ENCODE measurements at places on chromosomes 13 and 19.
A peak's percentile ranks its signal among the peaks of the same experiment; 100 is the strongest.

- no peak for DNase-seq
Observed at GRCh38 chr13:28046981-28047380, 53.4 kb downstream of the FLT3 start.

- no peak for DNase-seq
Observed at GRCh38 chr19:17866312-17866963, 5.3 kb upstream of the SLC5A5 start.

- DNase-seq = no peak
Observed at GRCh38 chr19:55426042-55426441, 17.1 kb downstream of the SHISA7 start.

DNA sequence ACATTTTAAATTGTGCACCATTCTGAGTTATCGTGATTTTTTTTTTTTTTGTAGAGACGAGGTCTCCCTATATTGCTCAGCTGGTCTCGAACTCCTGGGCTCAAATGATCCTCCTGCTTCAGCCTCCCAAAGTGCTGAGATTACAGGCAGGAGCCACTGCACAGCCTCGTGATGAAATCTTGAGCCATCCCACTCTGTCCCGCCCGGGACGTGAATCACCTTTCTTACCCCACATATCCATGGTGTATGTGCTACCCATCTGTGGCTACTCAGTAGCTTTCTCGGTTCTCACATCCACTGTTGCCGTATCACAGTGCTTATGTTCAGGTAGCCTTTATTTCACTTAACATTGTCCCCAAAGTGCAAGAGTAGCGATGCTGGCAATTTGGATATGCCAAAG is 26.5 kb downstream of the PAK4 start:
- DNase-seq = no peak

DNA sequence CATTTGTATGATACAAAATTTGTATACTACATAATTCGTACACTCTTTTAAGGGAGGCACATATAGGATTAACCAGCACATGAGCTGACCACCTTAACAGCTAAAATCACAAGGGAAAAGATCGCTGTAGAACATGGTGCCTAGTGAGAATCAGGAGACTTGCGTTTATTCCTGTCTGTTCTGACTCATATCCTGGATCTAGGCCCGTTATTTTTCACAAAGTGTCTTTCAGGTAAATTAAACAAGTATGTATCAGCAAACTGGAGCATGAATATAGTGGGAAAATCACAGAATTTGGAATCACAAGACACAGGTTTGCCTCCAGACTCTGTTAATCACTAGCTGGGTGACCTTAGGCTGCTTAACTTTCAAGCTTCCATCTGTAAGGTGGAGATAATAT is 47.5 kb upstream of the ESD start:
- DNase-seq = no peak

DNA sequence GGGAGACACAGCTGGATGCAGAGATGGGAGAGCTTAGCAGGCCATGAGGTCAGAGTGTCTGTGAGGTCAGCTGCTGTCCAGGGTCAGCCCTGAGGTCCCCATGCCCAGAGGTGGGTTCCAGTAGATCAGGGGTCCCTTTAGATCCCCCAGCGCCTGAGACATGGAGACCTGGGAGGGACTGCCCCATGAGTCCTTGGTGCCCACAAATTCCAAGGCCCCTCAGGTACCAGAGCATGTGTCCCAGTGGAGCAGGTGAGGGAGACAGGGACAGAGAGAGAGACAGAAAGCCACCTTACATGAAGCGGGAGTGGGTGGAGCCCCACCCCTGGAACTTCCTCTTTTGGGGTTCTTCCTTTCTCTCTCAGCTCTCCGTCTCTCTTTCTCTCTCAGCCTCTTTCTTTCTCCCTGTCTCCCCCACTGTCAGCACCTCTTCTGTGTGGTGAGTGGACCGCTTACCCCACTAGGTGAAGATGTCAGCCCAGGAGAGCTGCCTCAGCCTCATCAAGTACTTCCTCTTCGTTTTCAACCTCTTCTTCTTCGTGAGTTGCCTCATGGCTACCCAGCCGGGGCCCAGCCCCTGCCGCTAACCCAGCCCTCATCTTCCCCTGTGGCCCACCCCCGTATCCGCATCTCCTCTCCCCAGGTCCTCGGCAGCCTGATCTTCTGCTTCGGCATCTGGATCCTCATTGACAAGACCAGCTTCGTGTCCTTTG is at the start of gene CD37:
Gene CD37 (plus strand): TSS at position 336 of the 713 bp plus-strand sequence. CDS start 135 bp downstream, at position 471.
- DNase-seq = peak; percentile 80

DNA sequence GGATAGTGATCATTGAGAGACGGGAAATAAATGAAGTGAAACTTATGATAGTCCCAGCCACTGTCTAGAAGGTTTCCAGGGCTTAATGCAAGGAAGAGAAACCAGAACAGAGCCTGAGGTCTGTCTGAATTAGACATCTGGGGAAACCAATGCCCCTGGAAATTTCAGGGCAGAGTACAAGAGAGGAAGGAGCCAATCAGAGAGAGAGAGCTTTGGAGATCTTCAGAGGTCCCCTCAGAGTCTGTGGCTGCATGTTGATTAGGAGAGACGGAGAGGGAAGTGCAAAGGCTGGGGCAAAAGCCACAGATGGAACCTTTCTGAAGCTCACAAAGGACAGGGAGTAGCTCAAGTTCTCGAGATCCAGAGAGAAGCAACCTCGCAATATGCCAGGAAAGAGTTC is 378.0 kb downstream of the DNAJC15 start:
- no peak for DNase-seq

DNA sequence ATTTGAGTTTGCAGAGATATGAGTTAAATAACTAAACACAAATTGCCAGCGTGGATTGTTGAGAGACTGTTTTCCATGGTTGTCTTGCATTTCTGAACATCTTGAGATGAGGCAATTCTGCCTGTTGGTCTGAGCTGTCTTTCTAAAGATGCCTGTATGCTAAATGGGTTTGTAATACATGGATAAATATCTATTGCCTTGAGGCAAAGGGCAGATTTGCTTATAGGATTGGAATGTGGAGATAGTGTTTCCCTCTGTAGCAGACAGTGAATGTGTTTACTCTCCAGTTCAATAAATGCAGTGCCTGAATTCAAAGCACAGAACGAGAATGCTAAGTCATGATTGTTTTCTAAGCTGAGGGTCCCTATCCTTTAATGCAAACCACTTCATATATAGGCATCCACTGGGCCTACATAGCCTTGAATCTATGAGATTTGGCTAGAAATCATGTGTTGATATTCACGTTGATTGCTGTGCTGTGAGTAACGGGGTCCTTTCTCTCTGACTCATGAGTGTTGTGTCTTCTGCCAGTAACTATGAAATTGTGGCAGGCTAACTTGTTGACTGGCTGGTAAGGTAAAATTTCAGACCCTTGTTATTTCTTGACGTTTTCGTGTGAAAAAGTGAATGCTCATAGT is 2554.8 kb downstream of the PCDH9 start:
- DNase-seq = no peak

GRCh38 chr13:66623129-66623820 is 606.9 kb downstream of the PCDH9 start:
- no peak for DNase-seq

DNA sequence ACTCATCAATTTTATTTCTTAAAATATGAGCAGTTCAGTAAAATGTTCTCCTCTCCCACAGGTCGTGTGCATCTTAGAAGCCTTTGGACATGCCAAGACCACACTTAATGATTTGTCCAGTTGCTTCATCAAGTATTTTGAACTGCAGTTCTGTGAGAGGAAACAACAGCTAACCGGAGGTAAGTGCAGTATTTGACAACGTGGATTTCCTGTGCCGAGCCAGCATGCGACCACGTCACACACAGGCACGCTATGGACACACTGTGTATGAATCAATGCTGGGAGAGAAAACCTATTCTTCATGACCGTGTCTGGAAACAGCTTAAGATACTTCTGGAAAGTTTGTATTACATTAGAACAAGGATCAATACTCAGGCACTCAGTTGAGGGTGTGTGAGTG is 268.5 kb downstream of the MYO16 start:
- DNase-seq = no peak

- peak; percentile 53 for DNase-seq
Observed at GRCh38 chr13:60448907-60449510, 52.0 kb downstream of the TDRD3 start.

- no peak for DNase-seq
Observed at GRCh38 chr13:46313432-46314257, 73.4 kb downstream of the RUBCNL start.

DNA sequence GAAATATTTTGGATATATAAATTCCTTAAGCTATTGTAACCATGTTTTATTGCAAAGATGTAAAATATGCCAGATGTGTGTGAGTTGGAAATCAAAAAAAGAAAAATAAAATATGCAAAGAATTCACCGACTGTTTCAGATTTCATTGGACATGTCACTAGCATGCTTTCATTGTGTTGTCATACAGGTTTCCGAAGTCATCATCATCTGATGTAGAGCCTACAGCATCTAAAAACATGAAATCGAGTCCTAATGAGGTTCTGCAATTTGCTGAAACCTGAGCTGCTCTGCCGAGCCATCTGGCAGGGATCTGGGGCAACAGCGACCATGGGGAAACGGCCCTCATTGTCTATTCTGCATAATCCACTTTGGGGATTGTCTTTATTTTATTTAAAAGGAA is 196.1 kb upstream of the MAB21L1 start:
- no peak for DNase-seq

DNA sequence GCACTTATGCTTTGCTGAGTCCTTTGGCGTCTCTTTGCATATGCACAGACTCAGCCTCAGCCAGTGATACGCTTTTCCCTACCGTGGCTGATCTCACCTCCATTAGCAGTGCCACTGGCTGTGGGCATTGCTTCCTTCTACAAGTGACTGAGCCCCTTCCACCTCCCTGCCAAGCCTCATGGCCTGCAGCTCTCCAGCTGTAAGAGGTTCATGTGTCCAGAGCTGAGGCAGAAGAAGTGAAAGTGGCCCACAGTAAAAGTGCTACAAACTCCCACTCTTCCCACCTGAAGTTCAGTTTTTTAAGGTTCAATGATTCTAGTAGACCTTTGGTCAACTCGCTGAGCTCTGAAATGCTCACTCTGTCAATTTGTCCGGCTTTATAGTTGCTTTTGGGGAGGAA is 44.7 kb downstream of the SMARCA4 start:
- DNase-seq = no peak

DNA sequence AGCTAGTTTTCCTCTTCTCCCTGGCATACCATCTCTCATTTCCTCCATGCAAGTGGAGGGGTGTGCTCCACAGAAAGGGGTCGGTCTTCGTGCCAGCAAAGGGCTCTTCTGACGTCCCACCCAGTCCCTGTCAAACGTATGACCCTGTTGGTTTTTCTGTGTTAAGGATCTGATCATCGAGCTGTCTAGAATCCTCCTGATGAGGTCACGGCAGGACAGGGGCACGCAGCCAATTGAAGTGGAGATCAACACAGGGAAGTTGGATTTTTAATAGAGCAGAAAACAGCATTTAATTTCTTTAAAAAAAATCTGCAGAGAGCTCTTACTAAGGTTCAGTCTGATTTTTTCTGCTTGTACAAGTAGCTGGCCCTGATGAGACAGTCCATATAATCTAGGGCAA is 339.4 kb downstream of the TEX29 start:
- DNase-seq = no peak

- no peak for DNase-seq
Observed at GRCh38 chr19:2240881-2241760, 4.5 kb downstream of the SF3A2 start.

GRCh38 chr13:26186995-26187394 is 35.1 kb downstream of the RNF6 start:
- DNase-seq = peak; percentile 80

- no peak for DNase-seq
Observed at GRCh38 chr13:72692884-72693514, 34.4 kb downstream of the MZT1 start.

DNA sequence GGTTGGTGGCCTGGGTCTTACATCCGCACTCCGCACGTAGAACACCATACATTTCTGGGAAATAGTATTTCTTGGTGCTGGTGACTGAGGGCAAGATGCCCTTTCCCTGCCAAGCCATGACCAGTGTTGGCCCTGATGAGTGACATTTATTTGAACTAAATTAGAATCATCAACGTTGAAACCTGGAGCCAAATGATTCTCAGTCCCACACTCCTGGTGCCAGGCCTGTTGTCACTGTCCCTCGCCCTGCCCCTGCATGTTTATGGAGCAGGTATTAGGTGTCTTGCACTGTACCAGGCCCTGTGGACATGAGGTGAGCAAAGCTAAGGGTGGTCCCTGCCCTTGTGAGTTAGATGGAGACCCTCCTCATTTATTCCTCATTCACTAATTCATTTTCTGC is 5.8 kb downstream of the CHST8 start:
- no peak for DNase-seq

GRCh38 chr13:85541476-85541875 is 257.7 kb downstream of the SLITRK6 start:
- no peak for DNase-seq

DNA sequence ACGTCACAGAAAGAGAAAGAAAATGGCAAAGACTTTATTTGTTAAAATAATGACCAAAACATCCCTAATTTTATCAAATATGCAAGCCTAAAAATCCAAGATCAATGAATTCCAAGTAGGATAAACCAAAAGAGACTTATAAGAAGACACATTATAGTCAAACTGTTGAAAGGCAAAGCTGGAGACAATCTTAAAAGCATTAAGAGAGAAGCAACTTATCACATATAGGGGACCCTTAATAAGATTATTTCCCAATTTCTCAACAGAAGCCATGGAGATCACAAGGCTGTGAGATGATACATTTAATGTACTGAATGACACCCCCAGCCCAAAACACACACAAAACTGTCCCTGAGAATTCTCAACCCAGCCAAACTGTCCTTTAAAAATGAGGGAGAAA is 228.7 kb downstream of the COG6 start:
- DNase-seq = no peak

GRCh38 chr13:105016266-105016665 is 1519.2 kb downstream of the EFNB2 start:
- no peak for DNase-seq

DNA sequence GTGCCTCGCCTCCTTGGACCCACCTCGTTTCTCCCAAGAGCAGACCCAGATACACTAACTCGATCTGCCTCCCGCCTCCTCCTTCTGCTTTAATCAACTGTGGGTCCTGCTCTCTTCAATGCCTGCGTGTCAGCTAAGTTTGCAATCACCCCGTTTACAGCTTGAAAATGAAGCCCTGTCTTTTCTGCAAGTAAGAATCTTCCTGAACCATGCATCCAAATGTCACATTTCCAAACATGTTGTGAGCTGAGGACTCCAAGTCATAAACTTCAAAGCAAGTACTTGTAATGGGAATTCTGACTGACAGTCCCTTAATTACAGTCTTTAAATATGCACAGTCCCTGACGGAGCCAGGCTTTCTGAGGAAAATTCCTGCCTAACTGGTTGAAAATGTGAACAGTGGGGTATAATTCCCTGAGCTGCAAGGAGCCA is 154.9 kb upstream of the UQCRFS1 start:
- DNase-seq = no peak

DNA sequence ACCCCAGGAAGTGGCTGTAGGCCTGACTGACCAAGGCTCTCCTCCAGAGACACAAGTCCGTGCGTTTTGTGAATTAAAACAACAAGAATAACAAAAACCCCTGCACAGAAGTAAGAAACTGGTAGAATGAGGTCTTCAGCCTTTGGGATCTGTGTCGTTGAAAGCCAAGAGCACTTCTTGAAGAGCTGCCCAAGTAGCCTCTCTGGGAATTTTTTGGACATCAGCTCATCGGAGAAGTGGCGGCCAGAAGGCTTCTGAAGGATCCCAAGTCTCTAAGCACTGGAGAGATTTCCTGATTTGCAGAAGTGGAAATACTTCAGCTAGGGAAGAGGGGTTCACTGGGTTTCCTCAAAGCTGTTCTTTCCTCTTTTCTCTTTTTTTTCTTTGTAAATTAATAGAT is 100.4 kb upstream of the ZNF536 start:
- no peak for DNase-seq
